ENCODE measurements at places on chromosomes 11 and 22.

GRCh38 chr11:34519595-34520235 lies 6.1 kb upstream of the ELF5 start:
- H3K4me3 ChIP-seq = no peak overlapping the region
- H3K36me3 ChIP-seq = no peaks in the 10 kb centered on the region
- H3K27ac ChIP-seq = no peak overlapping the region
- H3K4me1 ChIP-seq = no peaks in the 10 kb centered on the region
- H3K27me3 ChIP-seq = no peaks in the 10 kb centered on the region

DNA sequence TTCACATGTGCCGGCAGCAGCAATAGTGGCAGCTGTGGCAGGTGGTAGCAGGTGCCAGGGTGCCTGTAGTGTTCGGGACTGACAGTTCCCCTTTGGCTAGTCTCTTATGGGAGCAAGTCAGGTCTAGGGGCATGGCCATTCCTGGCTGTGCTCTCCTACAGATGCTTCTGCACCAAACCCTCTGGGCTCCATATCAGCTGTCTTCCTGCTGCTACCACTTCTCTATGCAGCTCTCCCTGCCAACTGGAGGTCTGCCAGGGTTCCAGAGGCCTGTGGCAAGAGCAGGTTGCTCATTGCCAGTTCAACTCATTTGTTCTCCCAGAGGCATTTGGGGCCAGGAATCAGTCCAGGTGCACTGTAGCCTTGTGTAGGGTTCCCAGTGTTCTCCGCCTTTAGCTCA lies 473.7 kb downstream of the JRKL start:
- DNase-seq = no peak
- no peak overlapping the region for H3K4me3 ChIP-seq
- H3K27me3 ChIP-seq = no peaks in the 10 kb centered on the region
- no peaks in the 10 kb centered on the region for H3K4me1 ChIP-seq
- no peak overlapping the region for H3K27ac ChIP-seq

DNA sequence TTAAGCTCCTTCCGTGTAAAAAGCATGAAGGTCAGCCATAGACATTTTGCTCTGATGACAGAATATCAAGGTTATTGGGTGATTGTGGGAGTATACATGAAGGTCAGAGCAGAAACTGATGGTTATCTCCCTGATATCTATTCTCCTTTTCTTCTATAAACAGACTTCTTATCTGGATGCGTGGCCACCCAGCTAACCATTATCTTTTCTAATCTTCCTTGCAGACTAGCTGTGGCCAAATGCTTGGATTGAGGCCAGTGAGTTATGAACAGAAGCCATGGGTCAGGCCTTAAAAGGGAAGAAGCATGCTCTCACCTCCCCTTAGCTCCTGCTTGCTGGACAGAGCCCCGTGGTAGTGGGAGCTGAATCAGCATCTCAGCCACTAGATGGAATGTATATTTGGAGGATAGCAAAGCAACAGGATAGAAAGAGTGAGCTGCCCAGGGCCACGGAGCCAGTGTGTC lies 31.3 kb upstream of the LRRC55 start:
- H3K27ac ChIP-seq = no peak overlapping the region
- no peak for DNase-seq
- peaks cover 16% of the 10 kb centered on the region for H3K27me3 ChIP-seq
- H3K4me3 ChIP-seq = no peak overlapping the region
- H3K36me3 ChIP-seq = no peaks in the 10 kb centered on the region

- DNase-seq = no peak
- H3K27me3 ChIP-seq = peaks cover 8% of the 10 kb centered on the region
- H3K4me1 ChIP-seq = peaks cover 5% of the 10 kb centered on the region
- H3K4me3 ChIP-seq = no peak overlapping the region
- no peak overlapping the region for H3K27ac ChIP-seq
Observed at GRCh38 chr11:125333354-125334073, 162.6 kb downstream of the FEZ1 start.

DNA sequence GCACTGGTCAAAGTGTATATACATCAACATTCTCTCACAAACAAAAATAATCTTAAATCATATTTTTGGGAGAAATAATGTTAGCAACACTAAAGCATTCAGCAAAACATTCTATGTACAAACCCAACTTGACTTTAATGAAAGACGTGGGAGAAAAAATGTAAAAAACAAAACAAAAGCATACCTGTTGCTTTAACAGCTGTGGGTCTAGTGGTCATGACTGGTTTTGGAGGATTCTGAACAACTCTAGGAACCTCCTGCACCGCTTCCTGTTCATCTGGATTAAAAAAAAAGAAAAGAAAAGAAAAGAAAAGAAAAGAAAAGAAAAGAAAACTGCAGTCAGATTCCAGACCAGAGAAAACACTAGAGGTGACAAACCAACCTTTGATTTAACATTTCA lies 2.1 kb downstream of the FNBP4 start:
- no peaks in the 10 kb centered on the region for H3K27me3 ChIP-seq
- no peak for DNase-seq
- peaks cover 20% of the 10 kb centered on the region for H3K4me1 ChIP-seq
- H3K36me3 ChIP-seq = peaks cover 34% of the 10 kb centered on the region
- peak overlapping the region; percentile 97 for H3K27ac ChIP-seq

GRCh38 chr22:19992481-19992911 lies 24.1 kb downstream of the ARVCF start:
- no peaks in the 10 kb centered on the region for H3K27me3 ChIP-seq
- no peak overlapping the region for H3K27ac ChIP-seq
- DNase-seq = no peak
- H3K4me1 ChIP-seq = no peaks in the 10 kb centered on the region

GRCh38 chr11:128904303-128904655 lies 13.1 kb downstream of the KCNJ5 start:
- H3K36me3 ChIP-seq = no peaks in the 10 kb centered on the region
- H3K27me3 ChIP-seq = peaks cover 31% of the 10 kb centered on the region

GRCh38 chr11:475941-476340 lies 25.9 kb downstream of the PTDSS2 start:
- DNase-seq = no peak
- no peaks in the 10 kb centered on the region for H3K4me1 ChIP-seq
- no peak overlapping the region for H3K27ac ChIP-seq
- H3K36me3 ChIP-seq = no peaks in the 10 kb centered on the region
- H3K27me3 ChIP-seq = no peaks in the 10 kb centered on the region
- no peak overlapping the region for H3K4me3 ChIP-seq

- no peak overlapping the region for H3K27ac ChIP-seq
- no peaks in the 10 kb centered on the region for H3K27me3 ChIP-seq
- peaks cover 23% of the 10 kb centered on the region for H3K36me3 ChIP-seq
- H3K4me1 ChIP-seq = no peaks in the 10 kb centered on the region
- H3K4me3 ChIP-seq = no peak overlapping the region
- DNase-seq = no peak
Observed at GRCh38 chr11:72702096-72702495, 27.9 kb upstream of the PDE2A start.

DNA sequence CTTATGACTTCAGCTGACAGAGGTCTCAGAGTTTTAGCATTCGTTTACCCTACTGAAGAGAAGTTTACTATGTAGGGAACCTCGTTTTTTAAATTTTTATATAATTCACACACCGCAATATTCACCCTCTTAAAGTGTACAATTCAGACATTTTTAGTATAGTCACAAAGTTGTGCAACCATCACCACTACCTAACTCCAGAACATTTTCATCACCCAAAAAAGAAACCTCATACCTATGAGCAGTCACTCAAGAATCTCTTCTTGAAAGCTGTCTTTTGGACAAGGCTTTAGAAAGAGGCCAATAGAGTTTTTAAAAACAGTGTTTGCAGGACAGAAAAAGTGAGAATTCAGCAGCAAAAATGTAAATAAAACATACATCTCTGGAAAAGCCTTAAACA lies 39.5 kb upstream of the CLNS1A start:
- no peak overlapping the region for H3K4me3 ChIP-seq
- DNase-seq = no peak
- H3K4me1 ChIP-seq = no peaks in the 10 kb centered on the region

DNA sequence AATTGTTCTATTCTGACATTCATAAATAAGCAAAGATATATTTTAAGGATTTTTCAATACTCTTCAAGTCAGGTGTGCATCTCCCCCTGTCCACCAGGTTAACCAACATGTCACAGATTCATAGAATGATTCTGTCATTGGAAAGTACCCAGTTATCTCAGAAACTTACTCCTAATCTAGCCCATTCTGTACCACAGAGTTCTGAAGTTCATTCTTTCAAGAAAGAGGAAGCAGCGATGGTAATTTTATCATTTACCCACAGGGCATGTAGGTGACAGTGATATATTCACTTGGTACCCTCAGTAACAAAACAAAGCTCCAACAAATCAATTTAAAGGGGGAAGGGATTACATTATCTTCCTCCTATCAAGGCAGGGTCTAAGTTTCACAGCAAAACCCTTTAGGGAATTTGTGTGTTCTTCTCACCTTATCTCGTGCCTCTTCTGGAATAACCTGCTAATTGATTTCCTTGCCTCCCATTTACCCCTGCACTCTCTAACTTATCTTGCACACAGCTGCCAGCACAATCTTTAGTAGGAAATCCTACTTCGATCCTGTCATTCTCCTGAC lies 19.0 kb upstream of the MPPED2 start:
- DNase-seq = no peak
- no peaks in the 10 kb centered on the region for H3K36me3 ChIP-seq
- no peaks in the 10 kb centered on the region for H3K27me3 ChIP-seq

- no peaks in the 10 kb centered on the region for H3K4me1 ChIP-seq
- DNase-seq = no peak
- no peak overlapping the region for H3K27ac ChIP-seq
- no peaks in the 10 kb centered on the region for H3K27me3 ChIP-seq
Observed at GRCh38 chr11:16015741-16016467, 340.4 kb downstream of the SOX6 start.

GRCh38 chr22:26589367-26589844 lies 526 bp downstream of the TPST2 start:
- no peaks in the 10 kb centered on the region for H3K27me3 ChIP-seq
- peaks cover 50% of the 10 kb centered on the region for H3K4me1 ChIP-seq
- H3K4me3 ChIP-seq = peak overlapping the region; percentile 85
- H3K36me3 ChIP-seq = peaks cover 1% of the 10 kb centered on the region

DNA sequence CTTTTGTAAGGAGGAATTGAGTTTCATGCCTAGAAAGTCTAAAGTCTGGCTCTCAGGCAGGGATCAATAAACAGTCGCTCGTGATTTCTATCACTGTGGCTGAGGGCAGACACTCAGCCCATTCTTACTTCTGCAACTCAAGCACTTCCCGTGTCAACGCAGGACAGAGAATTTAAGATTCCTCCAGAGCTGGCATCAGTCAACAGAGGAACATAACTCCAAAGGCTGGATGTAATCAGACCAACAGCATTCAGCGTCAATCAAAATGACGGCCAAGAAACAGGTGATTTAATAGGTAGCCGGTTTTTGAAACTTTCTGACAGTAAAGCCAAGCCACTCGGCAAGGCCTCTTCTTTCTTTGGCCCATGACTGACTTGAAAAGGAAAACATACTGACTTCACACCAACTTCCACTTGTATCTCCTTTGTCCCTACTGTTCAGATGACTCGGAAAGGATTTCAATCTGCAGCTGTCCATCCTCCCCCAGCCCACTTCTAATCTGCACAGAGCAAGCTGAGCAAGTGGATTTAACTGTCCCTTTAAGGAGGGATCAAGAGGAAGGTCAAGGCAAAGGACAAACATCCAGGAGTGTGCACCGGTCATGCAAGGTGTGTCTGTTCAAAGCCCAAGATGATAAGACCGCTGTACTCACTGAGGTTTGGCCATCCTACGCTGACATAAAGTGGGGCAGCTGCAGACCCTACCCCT lies 9.5 kb downstream of the VPS37C start:
- no peak overlapping the region for H3K27ac ChIP-seq
- no peaks in the 10 kb centered on the region for H3K27me3 ChIP-seq
- H3K36me3 ChIP-seq = peaks cover 18% of the 10 kb centered on the region
- DNase-seq = no peak

GRCh38 chr11:134819041-134819440 lies 407.0 kb upstream of the B3GAT1 start:
- no peak overlapping the region for H3K4me3 ChIP-seq
- H3K4me1 ChIP-seq = no peaks in the 10 kb centered on the region
- H3K27ac ChIP-seq = no peak overlapping the region
- peaks cover 31% of the 10 kb centered on the region for H3K27me3 ChIP-seq

GRCh38 chr11:279966-280705 lies 1.9 kb downstream of the NLRP6 start:
- H3K27ac ChIP-seq = peak overlapping the region; percentile 63
- peaks cover 46% of the 10 kb centered on the region for H3K4me1 ChIP-seq
- peak overlapping the region; percentile 75 for H3K4me3 ChIP-seq
- peak; percentile 65 for DNase-seq
- H3K27me3 ChIP-seq = peaks cover 19% of the 10 kb centered on the region
- H3K36me3 ChIP-seq = peaks cover 8% of the 10 kb centered on the region

GRCh38 chr22:46010951-46011626 lies 34.1 kb upstream of the WNT7B start:
- no peaks in the 10 kb centered on the region for H3K36me3 ChIP-seq
- no peak overlapping the region for H3K4me3 ChIP-seq
- no peak overlapping the region for H3K27ac ChIP-seq
- peaks cover 9% of the 10 kb centered on the region for H3K4me1 ChIP-seq

DNA sequence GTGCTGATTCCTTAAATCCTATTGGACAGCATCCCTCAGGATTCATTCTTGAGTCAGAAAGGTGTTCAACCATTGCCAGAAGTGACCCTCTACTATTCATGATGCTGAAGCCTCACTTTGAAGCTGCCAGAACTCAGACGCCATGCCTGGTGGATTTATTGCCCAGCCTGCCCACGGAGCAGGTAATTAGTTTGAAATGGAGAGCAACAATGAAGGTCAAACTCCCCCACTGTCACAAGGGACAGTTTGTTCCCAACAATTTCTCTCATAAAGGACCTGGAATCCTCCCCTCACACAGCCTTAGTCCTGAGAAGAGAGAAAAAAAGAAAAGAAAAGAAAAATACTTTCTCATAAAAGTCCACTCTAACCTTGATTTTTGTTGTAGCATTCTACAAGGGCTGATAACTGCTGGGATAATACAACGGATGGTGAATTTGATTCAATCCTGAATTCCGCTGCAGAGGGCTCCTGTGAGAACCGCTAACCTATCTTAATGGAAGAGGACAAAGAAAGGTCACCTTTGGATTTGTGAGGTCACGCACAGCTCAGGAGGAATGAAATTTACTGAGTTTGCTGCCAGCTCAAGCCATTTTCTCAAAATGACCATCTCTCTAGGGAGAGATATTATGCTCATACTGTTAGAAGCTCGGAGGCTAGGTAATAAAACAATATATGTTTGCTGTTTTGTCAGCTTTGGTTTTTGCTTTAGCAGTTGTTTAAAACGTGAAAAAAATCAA lies 161.6 kb upstream of the SYN3 start:
- no peak for DNase-seq
- H3K27me3 ChIP-seq = peaks cover 4% of the 10 kb centered on the region
- no peaks in the 10 kb centered on the region for H3K4me1 ChIP-seq
- H3K4me3 ChIP-seq = no peak overlapping the region
- no peaks in the 10 kb centered on the region for H3K36me3 ChIP-seq

GRCh38 chr11:102451041-102451680 lies 1.4 kb downstream of the TMEM123 start:
- peaks cover 38% of the 10 kb centered on the region for H3K36me3 ChIP-seq
- DNase-seq = no peak
- peak overlapping the region; percentile 89 for H3K4me3 ChIP-seq
